ENCODE measurements at places on chromosomes 7 and 10.

- no peak for DNase-seq
Measured at GRCh38 chr10:77226452-77226851, 411.2 kb downstream of the KCNMA1 start.

GRCh38 chr7:25250386-25250785 is 22.1 kb upstream of the NPVF start:
- DNase-seq: no peak

DNA sequence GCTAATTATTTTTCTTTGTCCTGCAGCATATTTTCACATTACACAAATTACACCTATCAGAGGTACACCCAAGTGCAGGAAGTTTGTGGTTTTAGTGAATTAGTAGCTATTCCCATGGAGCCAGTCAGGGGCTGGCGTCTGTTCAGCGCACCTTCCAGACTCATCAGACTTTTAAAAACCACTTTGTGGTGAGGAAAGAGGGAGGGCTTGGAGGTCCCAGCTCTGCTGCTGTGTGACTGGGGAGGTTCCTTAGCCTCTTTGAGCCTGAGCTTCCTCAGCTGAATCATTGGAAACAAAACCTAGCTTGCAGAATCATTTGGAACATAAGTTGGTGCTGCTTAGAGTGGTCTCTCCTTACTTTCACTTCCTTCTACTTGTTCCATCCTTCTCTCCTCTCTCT is 175.4 kb downstream of the SORCS3 start:
- no peak for DNase-seq

GRCh38 chr7:23873306-23873705 is 163.3 kb downstream of the STK31 start:
- DNase-seq: no peak

DNA sequence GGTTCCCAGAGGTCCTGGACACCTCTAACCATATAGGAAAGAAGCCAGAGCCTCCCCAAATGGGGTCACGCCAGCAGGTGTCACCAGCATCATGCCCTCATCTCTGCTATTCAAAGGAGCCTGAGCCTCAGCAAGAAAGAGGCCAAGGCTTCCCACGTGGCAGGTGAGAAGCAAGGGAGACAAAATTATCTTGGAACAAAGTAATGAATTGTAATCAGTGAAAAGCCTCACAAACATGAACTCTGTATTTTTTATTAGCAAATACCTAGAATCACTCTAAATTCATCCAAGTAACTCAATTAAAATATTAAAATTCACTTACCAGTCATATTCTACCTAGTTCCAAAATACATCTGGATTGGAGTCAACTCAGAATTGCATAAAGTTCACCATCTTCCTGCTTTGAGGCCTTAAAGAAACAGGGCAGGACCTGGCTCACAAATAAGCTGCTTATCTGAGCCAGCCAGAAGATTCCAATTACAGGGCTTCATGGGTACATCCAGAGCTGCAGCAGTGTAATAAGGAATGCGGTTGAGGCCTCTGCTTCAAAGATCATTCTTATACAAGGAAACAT is 68.7 kb downstream of the SGMS1 start:
- DNase-seq: no peak

DNA sequence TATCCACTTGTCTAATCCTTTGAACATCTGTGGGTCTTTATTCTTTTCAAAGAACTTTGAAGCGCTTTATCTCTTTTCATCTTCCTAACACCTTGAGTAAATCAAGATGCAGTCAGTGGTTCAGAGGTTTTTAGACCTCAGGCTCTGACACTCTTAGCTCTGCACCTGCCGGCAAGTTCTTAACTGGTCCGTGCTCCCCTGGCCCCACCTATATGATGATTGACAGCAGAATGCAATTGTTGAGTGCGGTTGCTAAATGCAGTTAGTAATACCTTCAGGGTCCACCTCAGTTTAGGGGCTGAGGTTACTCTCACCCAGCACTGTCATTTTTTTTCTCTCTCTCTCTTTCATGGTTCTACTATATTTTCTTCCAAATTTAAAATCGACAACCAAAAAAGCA is 854.2 kb upstream of the AUTS2 start:
- no peak for DNase-seq

- DNase-seq: no peak
Measured at GRCh38 chr7:84294391-84294790, 99.8 kb upstream of the SEMA3A start.

- DNase-seq: no peak
Measured at GRCh38 chr10:24953675-24954074, 1.3 kb upstream of the PRTFDC1 start.

DNA sequence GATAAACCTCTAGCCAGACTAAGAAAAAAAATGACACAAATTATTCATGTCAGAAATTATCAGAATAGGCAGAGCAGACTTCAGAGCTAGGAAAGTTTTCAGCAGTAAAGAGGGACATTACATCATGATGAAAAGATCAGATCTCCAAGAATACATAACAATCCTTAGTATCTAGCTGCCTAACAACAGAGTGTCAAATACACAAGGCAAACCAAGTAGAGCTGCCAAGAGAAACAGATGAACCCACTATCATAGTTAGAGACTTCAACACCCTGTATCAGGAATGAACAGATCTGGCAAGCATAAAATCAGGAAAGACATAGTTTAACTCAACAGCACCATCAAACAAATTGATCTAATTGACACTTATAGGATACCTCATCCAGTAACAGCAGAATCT is 92.3 kb downstream of the NKX6-2 start:
- no peak for DNase-seq

- DNase-seq: no peak
Measured at GRCh38 chr7:143733876-143734275, 23.6 kb downstream of the CTAGE6 start.

- DNase-seq: no peak
Measured at GRCh38 chr7:117808341-117808757, 64.9 kb downstream of the CTTNBP2 start.

- DNase-seq: no peak
Measured at GRCh38 chr7:22363756-22364422, 6.9 kb upstream of the RAPGEF5 start.

GRCh38 chr7:47506382-47507339 is 75.2 kb downstream of the TNS3 start:
- no peak for DNase-seq

DNA sequence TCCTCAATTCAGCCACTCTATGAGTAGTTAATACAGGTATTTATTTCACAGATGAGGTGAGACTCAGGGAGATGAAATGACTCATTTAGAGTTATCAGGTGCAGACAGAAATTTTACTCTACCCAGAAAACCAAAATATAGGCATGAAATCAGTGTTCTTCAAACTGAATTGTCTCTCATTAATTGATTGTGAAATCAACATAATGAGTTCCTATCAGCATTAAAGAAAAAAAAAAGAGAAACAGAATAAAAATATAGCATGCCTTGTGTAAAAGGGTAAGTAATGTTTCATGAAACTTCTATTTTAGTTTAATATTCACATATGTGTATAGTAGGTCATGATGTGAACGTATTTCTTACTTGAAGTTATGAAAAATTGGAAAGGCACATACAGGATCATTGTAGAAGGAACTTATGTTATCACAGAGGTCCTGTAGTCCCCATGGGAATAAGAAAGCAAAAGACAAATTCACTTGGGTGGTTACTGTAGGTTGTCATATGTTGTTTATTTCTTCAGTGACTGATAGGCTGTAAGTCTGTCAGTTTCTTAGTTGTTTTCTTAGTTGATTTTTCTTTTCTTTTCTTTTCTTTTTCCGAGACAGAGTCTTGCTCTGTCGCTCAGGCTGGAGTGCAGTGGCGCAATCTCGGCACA is 47.5 kb downstream of the KAT6B start:
- no peak for DNase-seq

Data from NCI-H510A (cell line).